ENCODE measurements at places on chromosomes 11 and 22. TPM values are rescaled to one million over a fixed set of nuclear protein-coding genes. Genes with fewer than 3 reads are reported as not detected.

The TUBA8 gene
- total RNA-seq: 1.1 TPM

The PAMR1 gene
- total RNA-seq: not detected

The BLID gene
- total RNA-seq: not detected

The SEC14L3 gene
- total RNA-seq: not detected

DNA sequence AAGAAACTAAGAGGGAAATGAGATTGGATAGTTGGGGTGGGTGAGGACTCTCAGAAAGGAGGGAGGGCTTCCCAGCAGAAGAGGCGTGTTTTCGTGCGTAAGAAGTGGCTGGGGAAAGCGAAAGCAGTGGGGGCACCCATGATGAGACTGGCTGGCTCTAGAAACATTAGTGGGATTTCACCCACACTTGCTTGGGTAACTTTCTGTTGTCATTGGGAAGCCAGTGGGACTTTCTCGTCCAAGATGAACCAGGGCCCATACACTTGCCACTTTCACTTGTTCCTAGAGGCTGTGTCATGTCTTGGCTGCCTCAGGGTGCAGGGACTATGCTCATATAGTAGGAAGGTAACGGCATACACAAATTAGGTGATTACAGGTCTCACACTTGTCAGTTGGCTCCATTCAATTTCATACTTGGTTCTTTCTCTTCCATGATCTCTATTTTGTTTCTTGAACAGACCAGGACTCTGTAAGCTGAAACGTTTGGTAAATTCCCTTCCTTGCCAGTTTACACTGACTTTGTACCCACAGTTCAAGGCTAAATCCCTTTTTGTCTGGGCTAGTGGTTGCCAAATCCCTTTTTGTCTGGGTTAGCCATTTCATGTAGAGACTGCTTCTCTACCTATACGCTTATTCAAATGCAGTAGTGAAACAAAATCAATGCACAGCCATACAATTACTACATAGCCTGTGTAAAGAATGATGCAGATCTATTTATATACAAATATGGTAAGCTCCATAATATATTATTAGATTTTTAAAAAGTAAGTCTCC is 42.0 kb upstream of the CXCR5 start:
- peak; percentile 28 for DNase-seq
- H3K27me3 ChIP-seq: peaks cover 1% of the 10 kb centered on the region
- H3K4me3 ChIP-seq: peak overlapping the region; percentile 35
- H3K36me3 ChIP-seq: peaks cover 1% of the 10 kb centered on the region

DNA sequence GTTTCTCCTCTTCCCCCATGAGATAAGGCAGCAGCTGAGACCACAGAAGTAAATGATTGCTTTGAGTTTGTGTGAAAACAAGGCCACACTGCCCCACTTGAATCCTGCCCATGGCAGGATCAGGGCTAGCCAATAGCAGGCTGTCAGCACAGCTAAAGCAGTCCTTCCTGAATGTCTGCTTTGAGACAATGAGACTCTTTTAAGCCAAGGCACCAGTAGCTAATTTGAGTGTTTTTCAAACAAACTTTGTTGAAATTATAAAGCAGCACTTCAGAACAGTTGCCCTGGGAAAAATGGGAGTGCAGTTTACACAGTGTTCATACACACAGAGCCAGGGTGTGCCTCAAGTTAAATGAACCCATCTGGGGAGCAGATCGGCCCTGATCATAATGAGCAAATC is 103.5 kb upstream of the OR5AK2 start:
- no peak overlapping the region for H3K27ac ChIP-seq
- no peaks in the 10 kb centered on the region for H3K36me3 ChIP-seq
- H3K4me1 ChIP-seq: no peaks in the 10 kb centered on the region
- H3K4me3 ChIP-seq: no peak overlapping the region

GRCh38 chr11:69881467-69882269 is 62.5 kb upstream of the FGF3 start:
- no peak overlapping the region for H3K27ac ChIP-seq
- no peaks in the 10 kb centered on the region for H3K4me1 ChIP-seq
- no peak overlapping the region for H3K4me3 ChIP-seq
- DNase-seq: no peak

GRCh38 chr11:31783252-31783651 is 27.9 kb downstream of the PAX6 start:
- no peak for DNase-seq
- no peak overlapping the region for H3K27ac ChIP-seq

GRCh38 chr11:27076121-27076589 is 35.5 kb downstream of the BBOX1 start:
- H3K4me3 ChIP-seq: no peak overlapping the region
- no peaks in the 10 kb centered on the region for H3K4me1 ChIP-seq
- DNase-seq: no peak
- no peak overlapping the region for H3K27ac ChIP-seq
- no peaks in the 10 kb centered on the region for H3K36me3 ChIP-seq
- no peaks in the 10 kb centered on the region for H3K27me3 ChIP-seq

GRCh38 chr11:59944720-59945119 is 6.5 kb downstream of the OOSP1 start:
- no peaks in the 10 kb centered on the region for H3K36me3 ChIP-seq
- H3K27ac ChIP-seq: no peak overlapping the region
- no peak overlapping the region for H3K4me3 ChIP-seq
- no peaks in the 10 kb centered on the region for H3K27me3 ChIP-seq
- H3K4me1 ChIP-seq: no peaks in the 10 kb centered on the region
- no peak for DNase-seq

DNA sequence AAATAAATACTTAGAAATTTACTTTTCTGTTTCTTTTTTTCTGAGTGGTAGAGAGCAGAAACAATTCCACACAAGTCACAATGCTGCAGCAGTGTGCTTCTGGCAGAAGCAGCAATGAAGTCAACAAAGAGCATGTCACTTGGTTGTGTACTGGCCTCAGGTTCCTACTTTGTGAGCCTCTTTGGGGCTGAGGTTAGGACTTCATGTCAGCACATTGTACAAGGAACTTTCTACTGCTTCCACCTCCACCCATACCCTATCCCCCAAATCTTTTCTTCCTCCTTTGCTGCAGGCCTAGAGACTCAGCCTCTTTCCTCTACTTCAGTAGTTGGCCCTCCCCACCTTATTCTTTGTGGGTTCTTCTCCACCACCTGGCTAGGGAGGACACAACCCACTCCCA is 252.7 kb upstream of the PITPNB start:
- H3K27ac ChIP-seq: no peak overlapping the region
- no peaks in the 10 kb centered on the region for H3K36me3 ChIP-seq
- H3K4me3 ChIP-seq: no peak overlapping the region
- no peaks in the 10 kb centered on the region for H3K4me1 ChIP-seq

- H3K27me3 ChIP-seq: peaks cover 14% of the 10 kb centered on the region
- no peak overlapping the region for H3K4me3 ChIP-seq
- H3K36me3 ChIP-seq: no peaks in the 10 kb centered on the region
- no peaks in the 10 kb centered on the region for H3K4me1 ChIP-seq
- no peak for DNase-seq
Measured at GRCh38 chr11:93844568-93844967, 5.8 kb downstream of the VSTM5 start.

- peaks cover 70% of the 10 kb centered on the region for H3K4me1 ChIP-seq
- H3K27ac ChIP-seq: peak overlapping the region; percentile 71
- H3K4me3 ChIP-seq: no peak overlapping the region
- H3K27me3 ChIP-seq: no peaks in the 10 kb centered on the region
Measured at GRCh38 chr22:26570864-26571525, 18.9 kb downstream of the TPST2 start.

DNA sequence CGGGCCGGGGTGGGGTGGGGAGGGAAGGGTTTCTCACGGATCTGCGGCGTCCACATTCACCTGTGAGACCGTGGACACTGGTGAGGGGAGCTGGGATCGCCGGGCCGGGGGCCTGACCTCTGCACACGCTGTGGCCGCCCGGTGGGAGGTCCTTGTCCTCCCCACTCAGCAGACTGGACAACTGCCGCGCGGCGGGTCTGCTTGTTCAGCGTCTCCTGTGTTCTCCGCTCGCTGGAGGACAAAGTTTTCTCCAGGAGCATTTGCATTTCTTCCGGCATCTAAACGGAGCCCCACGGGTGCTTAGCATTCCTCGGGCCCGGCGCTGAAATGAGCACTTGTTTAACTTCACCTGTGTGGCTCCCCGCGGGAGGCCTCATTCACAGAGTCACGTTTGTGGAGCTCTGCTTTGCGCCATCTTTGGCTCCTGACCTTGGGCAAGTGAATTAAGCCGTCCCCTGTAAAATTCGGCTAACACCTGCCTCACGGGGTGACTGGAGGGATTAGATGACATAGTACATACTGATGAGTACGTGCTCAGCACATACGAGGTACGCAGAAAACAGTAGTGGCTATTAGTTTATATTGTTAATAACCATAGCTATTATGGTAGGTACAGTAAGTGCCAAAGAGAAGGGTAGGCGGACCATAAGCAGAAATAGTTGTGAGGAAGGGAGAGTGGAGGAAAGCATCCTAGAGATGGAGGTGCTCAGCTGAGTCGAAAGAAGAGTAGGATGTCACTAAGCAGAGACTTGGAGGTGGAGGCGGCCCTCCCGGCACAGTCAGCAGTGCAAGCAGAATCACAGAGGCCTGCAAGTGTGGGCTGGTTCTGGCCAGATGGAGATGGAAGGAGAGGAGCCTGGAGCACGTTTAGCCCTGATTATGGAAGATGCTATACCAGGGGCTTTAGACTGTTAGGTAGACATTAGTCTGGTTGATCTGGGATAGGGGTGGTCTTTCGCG is 885 bp downstream of the TRMU start:
- H3K4me3 ChIP-seq: peak overlapping the region; percentile 95
- H3K36me3 ChIP-seq: peaks cover 39% of the 10 kb centered on the region
- H3K27me3 ChIP-seq: no peaks in the 10 kb centered on the region
- DNase-seq: no peak
- peak overlapping the region; percentile 88 for H3K27ac ChIP-seq

- no peak overlapping the region for H3K27ac ChIP-seq
- no peaks in the 10 kb centered on the region for H3K4me1 ChIP-seq
- H3K4me3 ChIP-seq: no peak overlapping the region
Measured at GRCh38 chr22:27440304-27440865, 361.2 kb downstream of the MN1 start.

DNA sequence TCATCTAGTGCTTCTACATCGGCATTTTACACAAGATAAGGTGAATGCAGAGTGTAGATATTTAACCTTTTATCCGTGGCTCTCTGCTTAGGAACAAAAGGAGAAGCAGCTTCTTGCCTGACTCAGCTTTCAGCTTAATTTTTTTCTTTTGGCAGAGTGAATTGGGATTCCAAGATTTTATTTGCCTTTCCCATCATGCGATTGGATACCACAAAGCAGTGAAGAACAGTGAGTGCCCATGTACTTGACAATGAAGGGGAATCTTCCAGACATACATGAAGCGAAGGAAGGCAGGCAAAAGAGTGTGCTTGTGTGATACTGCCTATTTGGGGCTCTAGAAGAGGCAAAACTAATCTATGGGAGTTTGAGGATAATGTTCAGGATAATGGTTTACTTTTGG is 17.0 kb upstream of the CHKA start:
- H3K27ac ChIP-seq: no peak overlapping the region
- DNase-seq: no peak

GRCh38 chr11:10692531-10693115 is 932 bp downstream of the IRAG1 start:
- peaks cover 3% of the 10 kb centered on the region for H3K27me3 ChIP-seq
- no peak for DNase-seq
- no peaks in the 10 kb centered on the region for H3K36me3 ChIP-seq
- no peaks in the 10 kb centered on the region for H3K4me1 ChIP-seq
- H3K4me3 ChIP-seq: no peak overlapping the region
- H3K27ac ChIP-seq: no peak overlapping the region

DNA sequence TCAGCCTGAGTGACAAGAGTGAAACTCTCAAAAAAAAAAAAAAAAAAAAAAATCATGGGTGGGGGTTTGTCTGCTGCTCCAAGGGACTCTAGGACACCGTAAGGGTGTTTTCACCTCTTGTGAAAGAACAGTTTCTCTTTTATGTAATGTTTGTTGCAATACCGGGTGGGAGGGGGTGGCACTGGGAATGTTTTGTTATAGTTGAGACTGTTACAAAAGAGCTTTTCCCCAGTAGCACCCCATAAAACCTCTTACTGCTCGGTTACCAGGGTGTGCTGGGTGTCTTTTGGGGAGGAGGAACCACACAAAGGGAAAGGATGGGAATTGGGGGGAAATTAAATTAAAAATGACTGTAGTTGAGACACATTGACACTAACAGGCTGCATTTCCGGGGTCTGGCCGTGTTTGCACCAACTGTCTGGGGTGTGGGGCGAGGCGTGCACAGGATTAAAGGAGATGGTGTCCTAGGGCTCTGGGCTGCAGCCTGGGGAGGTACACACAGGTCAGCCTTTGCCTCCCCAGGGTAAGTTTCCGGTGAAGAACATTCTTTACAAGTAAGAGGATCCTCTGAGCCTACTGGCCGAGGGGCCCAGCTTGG is 1.6 kb downstream of the NFAM1 start:
- DNase-seq: no peak
- peaks cover 21% of the 10 kb centered on the region for H3K27me3 ChIP-seq
- H3K4me3 ChIP-seq: no peak overlapping the region
- H3K27ac ChIP-seq: no peak overlapping the region
- no peaks in the 10 kb centered on the region for H3K4me1 ChIP-seq

Data from activated T-helper 1 cell treated with anti-CD3 and anti-CD28 coated beads, Interleukin-12 subunit alpha, Interleukin-12 subunit beta, Interleukin-2, Interleukin-4 antibody, amounts not matched to agents 30 ng/mL and 10 ng/mL and 1 ng/mL, durations not matched to agents 14 hours and 24 hours and 36 hours (primary cell).